Pulmonary artery endothelial cell (primary cell): ENCODE measurements at places on chromosomes 11 and 22.

DNA sequence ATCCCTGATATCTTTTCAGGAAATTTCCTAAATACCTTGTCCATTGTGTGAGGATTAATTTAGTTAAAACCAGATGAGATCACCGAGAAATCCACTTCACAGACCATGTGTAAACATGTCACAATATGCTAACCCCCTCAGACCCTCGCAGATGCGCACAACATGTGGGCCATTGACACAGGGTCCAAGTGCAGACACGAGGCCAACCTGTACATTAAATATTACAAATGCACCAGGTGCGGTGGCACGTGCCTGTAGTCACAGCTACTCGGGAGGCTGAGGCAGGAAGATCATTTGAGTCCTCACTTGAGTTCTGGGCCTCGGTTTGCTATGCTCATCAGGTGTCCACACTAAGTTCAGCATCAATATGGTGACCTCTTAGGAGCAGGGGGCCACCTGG lies 9.9 kb upstream of the TMPRSS4 start:
- no peak for DNase-seq

DNA sequence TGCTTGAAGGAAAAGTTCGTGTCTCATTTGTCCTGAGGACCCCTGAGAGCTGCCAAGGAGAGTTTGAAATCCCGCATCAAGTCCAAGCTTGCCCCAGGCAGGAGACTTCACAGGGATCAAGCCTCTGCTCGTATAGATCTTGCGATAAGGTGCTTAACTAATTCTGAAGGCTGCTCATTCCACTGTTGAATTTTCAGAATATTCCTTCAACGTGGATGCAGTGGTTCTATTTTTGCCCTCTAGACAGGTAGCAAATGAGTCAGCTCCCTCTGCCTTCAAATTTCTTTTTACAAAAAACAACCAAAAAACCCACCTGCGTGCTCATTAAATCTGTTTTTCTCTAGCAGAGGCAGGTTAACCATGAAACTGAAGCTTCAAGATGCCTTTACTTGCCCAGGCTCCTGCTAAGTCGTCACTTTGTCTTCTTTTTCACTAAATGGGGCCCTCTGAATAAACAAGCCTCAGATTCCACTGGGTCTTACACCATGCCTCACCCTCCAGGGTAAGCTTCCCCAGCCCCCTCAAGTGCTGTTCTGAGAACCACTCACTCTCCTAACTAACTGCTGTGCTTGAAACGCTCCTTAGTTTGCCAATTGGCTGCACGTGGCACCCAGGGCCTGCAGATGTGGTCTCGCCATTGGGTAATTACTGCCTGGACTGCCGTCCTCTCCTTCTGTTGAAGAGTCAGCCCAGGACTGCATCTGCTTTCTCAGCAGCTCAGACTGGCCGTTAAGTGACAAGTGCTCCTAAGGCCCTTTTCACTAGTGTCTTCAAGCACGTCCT lies 105.0 kb downstream of the TRPC6 start:
- no peak for DNase-seq

DNA sequence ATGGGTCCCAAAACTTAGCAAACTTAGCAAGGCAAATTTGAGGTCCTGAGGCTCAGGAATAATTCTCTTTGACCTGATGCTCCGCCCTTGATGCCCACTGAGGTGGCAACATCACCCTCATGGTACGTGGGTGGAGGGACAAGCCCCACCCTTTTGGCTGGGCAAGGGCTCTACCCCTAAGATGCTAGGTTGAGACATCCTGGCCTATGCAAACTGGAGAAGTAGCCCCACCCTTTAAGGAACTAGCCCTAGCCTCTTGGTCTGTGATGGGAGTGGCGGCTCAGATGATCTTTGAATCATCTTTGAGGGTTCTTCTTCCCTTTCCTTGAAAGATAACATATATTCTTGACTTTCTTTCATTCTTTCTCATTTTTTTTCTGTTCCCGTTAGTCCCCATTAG lies 32.9 kb downstream of the CABIN1 start:
- no peak for DNase-seq

- no peak for DNase-seq
These were observed 192.7 kb downstream of the BUD13 start for GRCh38 chr11:116579857-116580727.

DNA sequence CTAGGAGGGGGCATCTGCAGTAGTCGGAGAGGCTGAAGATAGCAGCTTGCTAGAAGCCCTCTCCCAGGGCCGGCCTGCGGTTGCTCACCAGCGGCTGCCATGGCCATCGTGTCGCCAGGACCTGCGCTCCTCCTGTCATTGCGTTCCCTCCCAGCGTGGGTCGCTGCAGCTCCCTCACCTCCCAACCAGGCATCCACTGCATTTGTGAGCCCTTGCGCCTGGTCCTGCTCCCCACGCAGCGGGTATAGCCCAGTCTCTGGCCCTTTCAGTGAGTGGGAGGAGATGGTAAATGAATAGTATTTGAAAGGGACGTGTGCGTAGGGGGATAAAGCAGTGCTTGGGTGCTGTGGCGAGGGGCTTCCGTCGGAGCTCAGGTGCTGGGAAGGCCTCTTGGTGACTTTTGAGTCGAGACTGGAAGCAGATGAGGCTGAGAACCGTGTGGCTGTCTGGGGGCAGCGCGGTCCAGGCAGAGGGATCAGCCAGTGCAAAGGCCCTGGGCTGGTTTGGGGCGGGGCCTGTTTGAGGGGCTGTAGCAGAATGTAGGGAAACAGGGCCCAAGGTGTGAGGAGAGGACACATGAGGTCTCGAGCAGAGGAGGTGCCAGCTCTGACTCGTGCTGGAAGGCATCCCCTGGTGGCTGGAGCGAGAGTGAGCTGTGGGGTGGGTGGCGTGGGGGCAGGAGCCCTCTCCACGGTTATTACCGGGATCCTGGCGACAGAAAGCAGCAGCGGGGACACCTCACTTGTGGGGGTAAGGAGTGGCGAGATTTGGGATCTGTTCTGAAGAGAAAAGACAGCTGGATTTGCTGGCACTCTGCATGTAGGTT lies 39.3 kb downstream of the LRP5 start:
- DNase-seq = no peak

- DNase-seq = peak; percentile 35
These were observed 324.3 kb downstream of the DYNC2H1 start for GRCh38 chr11:103433386-103434072.

- no peak for DNase-seq
These were observed 1508.9 kb downstream of the BRD1 start for GRCh38 chr22:48318575-48319320.

DNA sequence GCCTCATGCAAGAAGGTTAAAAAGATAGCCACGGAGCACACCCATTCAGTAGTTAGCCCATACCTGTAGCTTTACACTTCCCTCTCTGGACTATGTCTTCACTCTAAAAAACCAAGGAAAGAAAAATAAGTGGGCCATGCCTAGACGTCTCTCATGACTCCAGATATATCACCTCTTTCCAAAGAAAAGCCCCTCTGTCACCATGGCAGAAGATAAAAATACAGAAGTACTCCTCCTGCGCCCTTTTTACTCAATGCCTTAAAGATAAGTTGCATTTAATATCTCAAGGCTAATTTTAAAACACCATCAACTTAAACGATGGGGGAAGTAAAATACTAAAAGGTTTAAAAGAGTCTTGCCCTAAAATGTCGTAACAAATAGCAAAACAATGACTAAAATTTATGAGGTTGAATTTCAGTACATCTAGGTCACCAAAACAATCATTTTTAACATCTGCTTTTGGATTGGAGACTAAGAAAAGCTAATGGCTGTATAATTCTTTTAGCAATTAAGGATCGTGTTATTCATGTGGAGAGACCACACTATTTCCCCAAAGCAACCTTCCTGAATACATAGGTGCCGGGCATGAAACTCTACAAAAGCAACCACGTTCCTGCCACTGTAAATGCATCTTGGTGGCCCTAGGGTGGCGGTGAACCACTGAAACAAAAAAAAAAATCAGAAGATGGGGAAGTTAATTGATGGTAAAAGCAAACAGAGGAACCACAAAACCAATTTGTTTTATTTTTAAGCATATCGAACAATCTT lies 46.0 kb downstream of the CELF1 start:
- DNase-seq = no peak

DNA sequence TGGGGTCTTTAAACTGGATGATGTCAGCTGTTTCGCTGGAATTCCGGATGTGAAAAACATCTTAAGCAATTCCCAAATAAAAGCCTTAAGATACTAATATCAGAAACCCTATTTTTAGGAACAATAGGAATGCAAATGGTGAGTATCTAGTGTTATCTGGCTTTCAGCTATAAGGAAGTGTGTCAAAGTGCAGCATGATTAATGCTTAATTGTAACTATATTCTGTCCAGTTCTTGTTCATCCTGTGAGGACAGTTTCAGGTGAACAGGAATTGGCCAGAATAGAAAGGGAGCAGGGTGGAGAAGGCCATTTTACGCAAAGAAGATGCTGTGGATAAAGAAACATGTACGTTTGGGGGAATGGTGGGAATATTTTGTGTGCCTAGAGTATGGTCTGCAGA lies 108.2 kb downstream of the RASSF10 start:
- no peak for DNase-seq

DNA sequence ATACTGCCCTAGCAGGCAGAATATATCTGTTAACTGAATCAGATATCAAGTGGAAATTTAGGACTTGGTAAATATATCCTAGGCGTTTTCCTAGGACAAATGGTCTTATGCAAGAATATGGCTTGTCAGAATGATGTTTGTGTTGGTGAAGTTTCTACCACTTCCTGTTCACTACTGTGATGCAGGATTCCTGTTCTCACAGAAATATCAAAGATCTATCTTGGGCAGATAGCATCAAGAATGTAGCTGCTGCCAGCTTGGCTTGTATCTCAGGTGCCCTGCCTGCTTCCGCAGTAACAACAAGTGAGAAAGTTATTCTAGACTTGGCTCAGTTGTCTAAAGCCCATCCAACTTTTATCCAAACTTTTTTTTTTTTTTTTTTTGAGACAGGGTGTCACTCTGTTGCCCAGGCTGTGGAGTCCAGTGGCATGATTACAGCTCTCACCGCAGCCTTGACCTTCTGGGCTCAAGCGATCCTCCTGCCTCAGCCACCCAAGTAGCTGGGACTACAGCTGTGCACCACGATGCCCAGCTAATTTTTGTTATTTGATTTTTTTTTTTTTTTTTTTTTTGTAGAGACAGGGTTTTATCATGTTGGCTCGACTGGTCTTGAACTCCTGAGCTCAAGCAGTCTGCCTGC lies 61.3 kb downstream of the PPME1 start:
- no peak for DNase-seq

- DNase-seq = no peak
These were observed 101.1 kb downstream of the HIPK3 start for GRCh38 chr11:33358150-33358831.
